CD4-positive, alpha-beta T cell (primary cell): ENCODE measurements at places on chromosomes 16 and 17. TPM values are rescaled to one million over a fixed set of nuclear protein-coding genes. Genes with fewer than 3 reads are reported as not detected.

CRHR1 gene
- not detected for total RNA-seq

SECTM1 gene
- 3.1 TPM for total RNA-seq

MT1A gene
- not detected for total RNA-seq

FOXK2 gene
- 32.5 TPM for total RNA-seq

BAIAP3 gene
- 19.6 TPM for total RNA-seq

DNA sequence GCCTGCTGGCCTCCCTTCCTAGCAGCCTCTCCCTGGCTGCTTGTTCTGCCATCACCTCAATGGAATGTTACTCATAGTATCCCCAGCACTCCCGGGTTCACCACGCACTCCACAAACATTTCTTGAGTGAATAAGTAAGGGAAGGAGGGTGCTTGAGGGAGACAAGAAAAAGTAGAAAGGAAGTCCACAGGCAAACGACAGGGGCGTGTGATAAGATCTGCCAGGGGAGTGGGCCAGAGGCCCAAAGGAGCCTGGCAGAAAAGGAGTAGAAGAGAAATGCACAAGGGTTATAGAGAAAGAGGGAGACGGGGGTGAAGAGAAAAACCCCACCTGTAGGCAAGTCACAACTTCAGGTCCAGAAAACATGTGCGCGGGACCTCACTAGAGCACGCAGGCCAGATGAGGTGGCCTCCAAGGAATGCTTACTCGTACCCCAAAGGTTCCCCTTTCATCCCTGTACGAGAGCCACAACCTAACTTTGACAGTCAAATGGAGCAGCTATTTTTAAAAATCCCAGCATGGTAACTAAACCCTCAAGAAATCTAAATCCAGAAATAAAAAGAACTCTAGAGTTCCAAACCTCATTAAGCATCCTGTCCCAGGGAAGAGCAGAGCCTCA lies 6.6 kb downstream of the ZDHHC7 start:
- H3K27ac ChIP-seq = no peak overlapping the region
- H3K27me3 ChIP-seq = no peaks in the 10 kb centered on the region
- H3K4me3 ChIP-seq = no peak overlapping the region
- H3K4me1 ChIP-seq = peaks cover 50% of the 10 kb centered on the region

- H3K4me3 ChIP-seq = no peak overlapping the region
- no peak for DNase-seq
- peaks cover 10% of the 10 kb centered on the region for H3K27me3 ChIP-seq
- H3K27ac ChIP-seq = no peak overlapping the region
- peaks cover 10% of the 10 kb centered on the region for H3K4me1 ChIP-seq
Observed at GRCh38 chr17:74846621-74847020, 13.1 kb downstream of the GRIN2C start.

DNA sequence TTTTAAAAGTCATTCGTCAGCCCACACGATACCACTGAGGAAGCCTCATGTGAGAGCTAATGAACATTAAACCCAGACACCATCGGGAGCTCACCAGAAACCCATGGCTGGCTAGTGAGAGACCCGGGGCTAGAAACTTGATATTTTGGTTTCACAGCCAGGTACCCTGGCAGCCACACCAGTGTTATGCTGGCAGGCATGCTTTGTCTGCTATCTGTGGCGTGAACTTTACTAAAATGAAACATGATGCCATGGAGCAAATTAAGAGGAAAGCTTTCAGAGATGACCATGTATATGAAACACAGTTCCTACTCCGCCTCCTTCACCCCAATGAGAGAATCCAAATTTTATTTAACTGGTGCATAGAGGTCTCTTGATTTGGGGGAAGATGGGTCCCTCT lies 291.2 kb downstream of the IRX3 start:
- H3K27ac ChIP-seq = no peak overlapping the region
- H3K36me3 ChIP-seq = no peaks in the 10 kb centered on the region
- H3K4me1 ChIP-seq = no peaks in the 10 kb centered on the region
- no peak for DNase-seq
- H3K27me3 ChIP-seq = no peaks in the 10 kb centered on the region

DNA sequence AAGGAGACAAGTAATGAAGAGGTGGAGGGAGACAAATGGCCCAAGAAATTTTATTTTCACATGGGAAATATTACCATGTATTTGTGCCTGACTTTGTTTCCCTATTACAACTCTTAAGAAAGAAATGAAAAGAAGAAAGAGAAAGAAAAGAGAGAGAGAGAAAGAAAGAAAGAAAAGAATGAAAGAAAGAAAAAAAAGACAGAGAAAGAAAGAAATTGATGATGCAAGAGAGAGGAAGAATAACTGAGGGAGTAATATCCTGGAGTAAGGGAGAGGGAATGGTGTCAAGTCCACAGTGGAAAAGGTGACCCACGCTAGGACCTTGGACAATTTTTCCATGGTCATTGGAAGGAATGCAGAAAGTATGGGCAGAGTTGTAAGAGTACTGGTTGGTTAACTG lies 10.1 kb upstream of the ACSM3 start:
- H3K4me1 ChIP-seq = no peaks in the 10 kb centered on the region
- no peak overlapping the region for H3K27ac ChIP-seq
- no peaks in the 10 kb centered on the region for H3K36me3 ChIP-seq
- H3K4me3 ChIP-seq = no peak overlapping the region
- H3K27me3 ChIP-seq = no peaks in the 10 kb centered on the region

DNA sequence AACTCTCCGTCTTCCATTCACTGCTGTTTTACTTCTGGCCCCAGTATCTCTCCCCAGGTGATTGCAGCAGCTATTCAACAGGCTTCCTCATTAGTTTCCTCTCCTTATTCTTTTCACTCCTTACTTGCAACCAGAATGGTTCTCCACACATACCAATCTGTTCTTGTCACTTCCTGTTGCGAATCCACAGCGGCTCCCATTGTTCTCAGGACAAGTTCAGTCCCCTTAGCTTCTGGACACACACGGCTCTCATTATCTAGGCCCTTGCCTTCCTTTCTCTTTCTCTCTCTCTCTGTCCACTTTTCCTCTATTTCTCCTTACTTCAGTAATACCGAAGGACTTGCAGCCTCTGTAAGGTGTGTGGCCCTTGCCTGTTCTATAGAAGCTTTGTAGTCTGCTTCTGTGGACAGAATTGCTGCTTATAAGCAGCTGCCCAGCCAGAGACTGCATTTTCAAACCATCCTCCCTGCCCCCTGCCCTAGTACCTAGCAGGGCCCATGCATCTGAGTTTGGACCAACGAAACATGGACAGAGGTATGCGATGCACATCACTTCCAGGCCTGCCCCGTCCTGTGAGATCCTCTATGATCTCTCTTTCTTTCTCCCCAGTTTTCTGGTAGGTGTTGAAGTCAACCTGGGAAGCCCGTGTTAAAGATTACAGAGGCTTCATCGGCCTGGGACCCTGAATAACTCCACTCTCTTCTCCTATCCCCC lies 45.7 kb downstream of the VAT1L start:
- no peaks in the 10 kb centered on the region for H3K4me1 ChIP-seq
- no peak overlapping the region for H3K27ac ChIP-seq
- no peaks in the 10 kb centered on the region for H3K27me3 ChIP-seq
- H3K36me3 ChIP-seq = no peaks in the 10 kb centered on the region

DNA sequence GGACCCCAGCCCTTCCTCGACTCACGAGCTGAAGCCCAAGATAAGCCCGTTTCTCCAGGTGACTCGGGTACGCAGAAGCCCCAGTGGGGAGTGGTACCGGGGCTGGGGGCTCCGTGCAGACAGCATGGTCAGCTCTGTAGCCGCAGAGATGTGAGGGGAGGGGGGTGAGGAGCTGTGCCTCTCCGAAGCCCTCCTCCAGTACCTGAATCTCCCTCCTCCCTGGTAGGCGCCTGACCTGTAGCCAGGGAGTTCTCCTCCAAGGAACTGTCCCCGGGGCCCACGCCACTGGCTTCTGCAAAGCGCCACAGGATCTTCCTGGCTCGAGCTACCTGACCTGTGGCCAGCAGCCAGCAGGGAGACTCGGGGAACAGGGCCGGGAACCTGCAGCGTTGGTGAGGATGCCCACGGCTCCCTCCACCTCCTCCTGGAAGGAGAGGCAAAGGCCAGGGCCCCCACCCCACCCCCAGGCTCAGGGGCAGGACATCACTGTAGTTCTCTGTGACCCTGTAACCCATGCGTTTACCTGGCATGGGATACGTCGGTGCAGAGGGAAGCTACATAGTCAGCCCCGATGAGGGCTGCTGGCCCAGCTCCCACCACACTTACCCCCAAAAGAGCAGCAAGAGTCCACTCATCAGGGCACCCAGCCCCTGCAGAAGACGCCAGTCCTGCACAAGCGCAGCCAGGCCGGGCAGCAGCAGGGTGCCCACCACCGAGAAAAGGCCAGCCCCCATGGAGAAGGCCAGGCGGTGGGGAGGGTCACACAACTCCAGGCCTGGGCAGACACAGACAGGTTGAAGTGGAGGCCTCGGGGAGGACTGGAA lies 1.7 kb downstream of the SLC22A31 start:
- H3K36me3 ChIP-seq = no peaks in the 10 kb centered on the region
- no peak for DNase-seq
- H3K27ac ChIP-seq = no peak overlapping the region
- H3K4me1 ChIP-seq = peaks cover 20% of the 10 kb centered on the region
- no peak overlapping the region for H3K4me3 ChIP-seq

DNA sequence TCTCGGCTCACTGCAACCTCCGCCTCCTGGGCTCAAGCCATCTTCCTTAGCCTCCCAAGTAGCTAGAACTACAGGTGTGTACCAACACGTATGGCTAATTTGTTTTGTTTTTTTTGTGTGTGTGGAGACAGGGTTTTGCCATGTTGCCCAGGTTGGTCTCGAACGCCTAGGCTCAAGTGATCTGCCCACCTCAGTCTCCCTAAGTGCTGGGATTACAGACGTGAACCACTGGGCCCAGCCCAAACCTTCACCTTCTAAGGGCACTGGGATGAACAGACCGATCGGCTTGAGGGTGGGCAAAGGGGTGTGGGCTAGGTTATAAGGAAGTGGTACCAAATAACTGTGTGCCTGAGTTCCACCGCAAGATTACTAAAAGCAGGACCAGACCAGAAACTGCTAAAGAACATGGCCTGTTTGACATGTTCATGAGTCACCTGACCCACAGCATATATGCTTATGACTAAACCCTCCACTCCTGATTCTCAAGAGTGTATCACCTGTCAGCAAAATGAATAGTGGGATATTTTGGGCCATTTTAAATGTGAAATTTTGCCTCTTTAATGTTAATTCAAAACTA lies 8.1 kb downstream of the TMEM97 start:
- no peak overlapping the region for H3K27ac ChIP-seq
- no peaks in the 10 kb centered on the region for H3K4me1 ChIP-seq
- H3K36me3 ChIP-seq = peaks cover 39% of the 10 kb centered on the region
- no peak overlapping the region for H3K4me3 ChIP-seq

DNA sequence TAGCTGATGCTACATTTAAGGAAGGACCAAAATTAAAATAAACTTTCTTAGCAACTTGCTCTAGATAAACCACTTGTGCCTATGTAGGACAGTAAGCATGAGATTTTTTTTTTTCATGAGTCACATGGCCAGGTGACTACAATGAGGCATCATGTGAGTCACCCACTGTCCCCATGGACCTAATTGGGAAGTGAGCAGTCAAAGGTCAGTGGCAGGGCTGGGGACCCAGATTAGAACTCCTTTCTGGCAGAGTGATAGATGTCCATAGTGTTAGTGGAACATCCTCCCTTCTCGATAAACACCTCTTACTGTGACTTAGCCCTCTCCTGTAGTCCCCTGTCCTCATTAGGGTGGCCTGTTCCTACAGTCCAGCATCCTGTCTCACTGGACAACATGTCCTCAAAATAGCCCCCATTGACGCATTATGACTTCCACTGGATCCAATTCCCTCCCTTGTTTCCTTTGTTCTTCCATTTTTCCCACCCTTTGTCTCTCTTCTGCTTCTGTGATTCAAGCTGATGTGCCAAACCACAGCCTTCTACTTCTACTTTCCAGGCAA lies 12.4 kb downstream of the ITGB3 start:
- no peak overlapping the region for H3K27ac ChIP-seq
- H3K4me1 ChIP-seq = no peaks in the 10 kb centered on the region
- no peaks in the 10 kb centered on the region for H3K36me3 ChIP-seq
- no peak overlapping the region for H3K4me3 ChIP-seq
- no peaks in the 10 kb centered on the region for H3K27me3 ChIP-seq
